ENCODE measurements at places on chromosomes 4 and X.

GRCh38 chrX:7132335-7133049 lies 15.0 kb upstream of the STS start:
- DNase-seq = peak; percentile 43

- DNase-seq = peak; percentile 71
These were observed 122.3 kb upstream of the TBL1X start for GRCh38 chrX:9342561-9343051.

GRCh38 chrX:52015794-52016193 lies 53.2 kb downstream of the MAGED4B start:
- DNase-seq = no peak

- DNase-seq = no peak
These were observed 92.0 kb upstream of the ADGRG2 start for GRCh38 chrX:19214311-19214710.

- DNase-seq = no peak
These were observed 38.5 kb upstream of the MSANTD1 start for GRCh38 chr4:3210467-3210866.

GRCh38 chr4:152486429-152487389 lies 49.2 kb downstream of the FBXW7 start:
- DNase-seq = no peak

GRCh38 chrX:112751076-112751475 lies 71.3 kb upstream of the LHFPL1 start:
- DNase-seq = no peak

DNA sequence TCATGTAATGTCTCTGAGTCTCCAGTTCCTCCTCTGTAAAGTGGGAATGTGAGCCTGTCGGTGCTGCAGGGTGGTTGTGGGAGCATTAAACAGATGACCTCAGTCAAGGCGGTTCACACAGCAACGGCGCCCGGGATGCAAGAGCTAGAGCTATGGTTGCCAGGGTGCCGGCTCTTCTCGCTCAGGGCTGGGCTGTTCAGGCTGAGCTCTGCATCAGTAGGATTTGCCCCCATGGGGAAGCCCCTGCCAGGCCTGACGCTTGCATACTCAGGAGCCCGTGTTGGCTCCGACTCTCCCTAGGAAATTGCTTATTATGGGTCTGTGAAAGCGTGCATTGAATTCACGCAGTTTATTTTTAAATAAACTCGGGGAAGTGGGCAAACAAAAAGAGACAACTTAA lies 67.3 kb downstream of the PSAPL1 start:
- DNase-seq = no peak

- no peak for DNase-seq
These were observed 19.4 kb upstream of the AR start for GRCh38 chrX:67524428-67524827.

DNA sequence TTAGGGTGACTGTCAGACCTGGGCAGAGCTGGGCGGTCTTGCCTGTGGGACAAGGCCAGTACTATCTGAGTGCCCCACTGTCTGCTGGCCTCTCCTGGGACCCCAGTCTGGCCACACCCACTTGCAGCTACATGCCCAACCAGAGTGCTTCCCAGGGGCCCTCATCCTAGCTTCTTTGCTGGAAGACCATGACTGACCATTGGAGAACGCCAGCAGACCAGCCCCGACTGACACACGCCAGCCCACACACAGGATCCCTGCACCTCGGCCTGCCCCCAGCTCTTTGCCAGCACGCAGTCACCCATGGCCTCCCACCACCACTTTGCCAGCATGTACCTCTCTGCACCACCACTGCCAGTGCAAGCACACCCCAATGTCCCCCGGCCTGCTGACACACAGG lies 585.7 kb downstream of the ZNF674 start:
- no peak for DNase-seq

GRCh38 chrX:70635227-70635626 lies 190.6 kb downstream of the DLG3 start:
- DNase-seq = no peak

DNA sequence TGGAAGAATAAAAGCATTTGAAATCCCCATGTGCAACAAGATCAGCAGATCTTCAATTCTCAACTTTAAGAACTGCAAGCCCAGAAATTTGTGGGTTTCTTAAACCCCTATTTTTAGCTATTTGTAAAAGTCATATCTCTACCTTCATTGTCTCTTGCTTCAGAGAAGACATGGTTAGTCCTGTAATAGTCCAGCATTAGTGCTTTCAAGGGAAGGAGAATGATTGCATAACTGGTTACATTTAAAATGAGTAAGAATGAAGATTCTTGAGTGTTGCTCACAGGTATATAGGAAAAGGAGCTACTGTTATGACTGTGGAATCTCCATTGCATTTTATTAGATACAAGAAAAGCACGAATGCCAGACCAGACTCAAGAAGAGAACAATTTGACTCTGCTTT lies 84.0 kb downstream of the CCSER1 start:
- DNase-seq = no peak

DNA sequence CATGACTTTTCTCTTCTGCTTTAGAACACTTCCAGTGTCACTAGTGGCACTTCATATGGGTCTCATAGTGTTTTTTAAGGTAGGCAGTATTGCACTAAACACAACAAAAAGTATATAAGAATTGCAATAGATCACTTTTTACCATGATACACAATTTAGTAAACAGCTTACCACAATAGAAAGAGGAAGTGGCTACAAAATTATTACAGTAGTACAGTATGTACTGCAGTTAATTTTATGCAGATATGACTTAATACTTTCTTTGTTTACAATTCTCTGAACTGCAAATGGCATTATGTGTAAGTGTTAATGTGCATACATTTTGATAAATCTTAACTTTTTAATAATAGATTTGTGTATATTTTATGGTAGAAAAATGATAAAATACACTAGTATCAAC lies 157.3 kb downstream of the RRAGB start:
- no peak for DNase-seq

DNA sequence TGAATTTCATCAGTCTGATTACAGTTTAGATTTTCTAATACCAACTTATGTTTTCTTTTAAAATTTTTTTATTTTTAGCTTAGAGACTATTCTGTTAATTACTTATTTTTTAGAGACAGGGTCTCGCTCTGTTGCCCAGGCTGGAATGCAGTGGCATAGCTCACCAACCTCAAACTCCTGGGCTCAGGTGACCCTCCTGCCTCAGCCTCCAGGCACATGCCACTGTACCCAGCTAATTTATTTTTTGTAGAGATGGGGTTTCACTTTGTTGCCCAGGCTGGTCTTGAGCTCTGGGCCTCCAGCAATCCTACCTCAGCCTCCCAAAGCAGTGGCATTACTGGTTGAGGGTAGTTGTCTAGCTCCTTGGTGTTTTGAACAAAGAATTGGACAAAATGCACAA lies 102.0 kb downstream of the KLHL8 start:
- DNase-seq = no peak

GRCh38 chr4:114062499-114062898 lies 83.1 kb upstream of the ARSJ start:
- DNase-seq = no peak
